Activated CD4-positive, alpha-beta T cell treated with anti-CD3 and anti-CD28 coated beads, Interleukin-10, Interleukin-2, amounts not matched to agents 100 ng/mL and 50 ng/mL, durations not matched to agents 16 hours and 8 hours (primary cell): ENCODE measurements at places on chromosomes 16 and 17.

DNA sequence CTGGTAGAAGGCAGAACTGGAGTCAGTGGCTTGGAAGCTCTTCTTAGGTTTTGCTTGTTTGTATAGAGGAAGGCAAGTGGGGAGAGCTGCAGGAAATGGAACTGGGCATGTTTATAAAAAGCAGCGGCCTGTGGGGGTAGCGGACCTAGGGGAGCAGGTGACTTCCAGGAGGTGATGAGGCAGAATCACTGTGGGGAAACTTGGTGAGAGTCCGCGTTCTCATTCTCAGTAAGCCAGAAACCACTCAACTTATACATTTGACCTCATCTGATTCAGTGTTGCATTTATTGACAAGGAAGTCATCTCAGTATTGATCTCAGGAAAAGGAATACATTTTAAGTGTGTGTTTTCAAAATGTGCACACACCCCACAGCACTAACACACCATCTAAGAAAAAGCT lies 299.8 kb downstream of the CNTNAP4 start:
- peak; percentile 21 for DNase-seq

- no peak for DNase-seq
Measured at GRCh38 chr17:21357281-21357680, 18.9 kb upstream of the KCNJ12 start.

- DNase-seq: no peak
Measured at GRCh38 chr17:44793885-44794842, 35.4 kb downstream of the ADAM11 start.

GRCh38 chr16:12435018-12435417 lies 368.7 kb downstream of the CPPED1 start:
- DNase-seq: no peak

DNA sequence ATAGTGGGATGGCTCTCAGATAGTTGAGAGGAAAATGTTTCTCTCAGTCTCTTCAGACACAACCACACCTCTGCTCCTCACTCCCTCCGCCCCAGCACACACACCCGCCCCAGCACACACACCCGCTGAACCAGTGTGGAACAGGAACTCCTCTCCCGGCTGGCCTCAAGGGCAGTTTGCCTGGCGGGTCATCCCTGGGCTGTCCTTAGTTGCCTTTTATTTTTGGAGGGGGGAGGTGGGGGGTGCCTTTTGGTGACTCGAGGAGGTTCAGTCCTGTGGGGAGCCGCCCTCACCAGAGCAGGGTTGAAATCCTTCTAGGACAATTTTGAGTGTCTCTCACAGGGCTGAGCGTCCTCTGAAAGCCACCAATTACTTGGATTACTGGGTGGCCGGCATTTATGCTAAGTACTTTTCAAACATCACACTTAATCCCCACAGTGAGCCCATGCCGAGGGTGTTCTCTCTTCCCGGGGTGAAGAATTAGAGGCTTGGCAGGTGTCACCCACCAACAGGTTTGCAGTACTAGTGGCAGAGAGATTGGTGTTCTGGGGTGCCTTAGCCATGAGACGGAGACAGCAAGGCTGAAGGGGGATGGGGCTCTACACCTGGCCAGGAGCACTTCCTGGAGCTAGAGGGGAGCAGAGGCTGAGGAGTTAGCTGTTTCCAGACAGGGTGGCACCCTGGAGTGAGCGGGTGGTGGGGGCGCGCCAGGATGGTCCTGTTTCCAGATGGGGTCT lies 2.8 kb downstream of the RASD1 start:
- no peak for DNase-seq

DNA sequence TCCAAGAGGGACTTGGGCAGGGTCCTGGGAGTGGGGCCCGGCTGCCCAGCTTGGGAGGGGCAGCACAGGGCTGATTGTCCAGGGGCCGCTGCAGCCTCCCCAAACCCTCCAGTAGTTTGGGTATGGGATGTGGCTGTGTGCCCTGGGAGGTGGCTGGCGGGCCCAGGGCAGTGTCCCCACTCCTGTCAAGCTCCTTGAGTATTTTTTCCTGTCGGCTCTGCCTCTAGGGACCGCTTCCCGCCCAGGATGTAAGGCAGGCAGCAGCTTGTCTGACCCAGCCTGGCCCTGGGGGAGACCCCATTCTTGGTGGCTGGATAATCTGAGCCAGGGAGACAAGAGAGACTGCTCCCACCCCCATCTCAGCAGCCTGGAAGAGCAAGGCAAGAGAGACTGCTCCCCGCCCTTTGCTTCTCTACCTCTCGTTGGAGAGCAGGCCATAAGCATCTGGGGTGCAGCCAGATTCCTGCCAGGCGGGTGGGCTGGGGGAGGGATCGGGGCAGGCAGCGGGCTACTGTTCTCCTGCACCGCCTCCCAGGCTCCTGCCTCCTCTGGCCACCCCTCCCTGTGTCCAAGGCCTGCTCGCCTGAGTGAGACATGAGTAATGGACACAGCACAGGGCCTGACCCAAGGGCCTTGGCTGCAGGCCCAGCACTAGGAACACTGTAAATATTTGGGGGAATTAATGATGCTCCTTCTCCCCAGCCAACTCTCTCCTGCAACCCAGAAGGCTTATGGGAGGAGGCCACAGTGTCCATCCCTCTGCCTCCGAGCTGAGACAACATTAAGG lies 18.4 kb upstream of the ITGA3 start:
- no peak for DNase-seq

- peak; percentile 45 for DNase-seq
Measured at GRCh38 chr17:38867968-38868816, 1.7 kb upstream of the LASP1 start.

GRCh38 chr17:50466371-50467113 lies 2.1 kb downstream of the CHAD start:
- no peak for DNase-seq

DNA sequence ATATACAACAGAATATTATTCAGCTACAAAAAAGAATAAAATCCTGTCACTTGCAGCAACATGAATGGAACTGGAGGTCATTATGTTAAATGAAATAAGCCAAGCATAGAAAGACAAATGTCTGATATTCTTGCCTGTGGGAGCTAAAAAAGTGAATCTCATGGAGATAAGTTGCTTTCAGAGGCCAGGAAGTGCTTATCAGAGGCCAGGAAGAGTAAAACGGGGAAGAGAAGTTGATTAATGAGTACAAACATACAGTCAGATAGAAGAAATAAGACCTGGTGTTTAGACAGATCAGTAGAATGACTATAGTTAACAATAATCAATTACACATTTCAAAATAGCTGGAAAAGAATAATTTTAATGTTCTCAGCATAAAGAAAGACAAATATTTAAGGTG lies 54.4 kb upstream of the CPHXL start:
- DNase-seq: no peak

DNA sequence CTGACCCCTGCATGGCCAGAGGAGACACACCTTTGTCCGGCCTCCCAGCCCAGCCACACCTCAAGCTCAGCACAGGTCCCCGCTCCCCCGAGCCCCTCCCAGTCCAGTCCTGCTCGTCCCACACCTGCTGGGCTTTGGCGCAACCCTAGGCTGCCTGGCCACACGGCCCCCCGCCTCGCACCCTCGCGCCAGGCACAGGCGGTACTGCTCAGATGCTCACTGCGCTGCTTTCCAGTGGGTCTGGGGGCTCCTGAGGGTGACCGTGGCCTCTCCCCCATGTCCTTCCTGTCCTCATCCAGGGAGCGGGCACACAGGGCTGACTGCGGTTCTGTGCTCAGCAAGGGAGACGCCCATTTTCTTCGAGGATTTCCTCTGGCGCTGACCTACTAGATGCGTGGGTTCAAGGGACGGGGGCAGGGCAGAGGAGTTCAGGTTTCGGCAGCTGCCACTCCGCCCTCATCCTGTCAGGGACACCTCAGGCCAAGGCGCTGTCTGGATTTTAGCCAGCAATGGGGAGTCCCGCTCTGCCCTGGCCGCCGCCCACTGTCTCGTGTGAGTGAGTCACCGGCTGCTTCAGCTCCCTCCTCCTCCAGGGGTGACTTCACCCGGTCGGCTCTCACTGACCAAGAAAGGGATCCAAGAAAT lies 118.0 kb upstream of the ZNF469 start:
- DNase-seq: peak; percentile 92

DNA sequence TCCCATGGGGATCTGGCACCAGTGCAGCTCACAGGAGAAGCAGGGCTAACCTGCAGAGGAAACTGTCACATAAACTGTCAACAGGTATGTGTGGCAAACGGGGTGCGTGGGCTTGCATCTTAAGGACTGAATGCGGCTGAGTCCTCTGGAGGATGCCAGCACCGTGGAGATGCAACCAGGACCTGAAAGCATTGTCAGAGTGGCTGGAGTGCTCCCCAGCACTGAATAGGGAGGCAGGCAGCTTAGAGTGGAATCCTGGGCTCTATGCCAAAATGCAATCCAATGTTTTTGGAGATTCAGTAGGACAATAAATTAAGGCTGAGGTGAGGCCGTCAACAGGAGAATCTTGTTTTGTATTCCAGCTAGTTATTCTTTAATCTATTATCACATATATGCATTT lies 21.3 kb upstream of the SALL1 start:
- DNase-seq: no peak

DNA sequence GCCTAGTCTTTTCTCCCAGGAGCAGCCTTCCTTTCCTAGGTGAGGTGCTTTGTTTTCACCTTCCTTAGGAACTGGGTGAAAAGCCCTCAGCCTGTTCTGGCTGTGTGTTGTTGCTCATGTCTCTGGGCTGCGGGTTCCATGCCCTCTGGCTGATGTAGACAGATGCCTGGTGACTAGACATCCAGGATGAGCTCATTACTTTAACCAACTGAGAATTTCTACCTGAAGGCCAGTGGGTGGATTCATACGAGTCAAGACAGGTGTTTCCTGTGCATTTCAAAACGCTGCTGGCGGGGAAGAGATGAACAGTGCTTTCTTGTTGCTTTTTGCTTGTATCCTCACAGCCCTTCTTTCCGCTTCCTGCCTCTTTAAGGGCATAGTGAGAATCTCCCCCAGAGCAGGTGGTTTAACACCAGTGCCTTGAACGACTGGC lies 22.3 kb downstream of the SAP30BP start:
- DNase-seq: peak; percentile 60

DNA sequence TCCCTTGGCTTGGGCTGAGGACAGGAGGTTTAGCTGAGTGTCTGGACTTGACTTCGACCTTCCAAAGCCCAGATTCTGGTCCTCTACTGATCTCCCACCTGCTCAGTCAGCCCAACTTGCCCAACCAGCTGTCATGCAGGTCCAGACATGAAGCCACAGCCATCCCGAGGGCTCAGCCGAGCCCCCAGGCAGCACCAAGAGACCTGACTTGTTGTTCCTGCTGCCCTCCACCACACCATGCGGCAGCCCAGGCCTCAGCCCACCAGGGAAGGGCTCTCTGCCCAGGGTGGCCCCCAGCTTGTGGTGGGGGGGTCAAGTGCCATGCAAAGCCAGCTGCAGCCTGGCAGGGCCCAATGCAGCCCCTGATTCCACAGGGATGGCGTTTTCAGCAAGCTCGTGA lies 17.2 kb upstream of the CACNG4 start:
- DNase-seq: no peak

DNA sequence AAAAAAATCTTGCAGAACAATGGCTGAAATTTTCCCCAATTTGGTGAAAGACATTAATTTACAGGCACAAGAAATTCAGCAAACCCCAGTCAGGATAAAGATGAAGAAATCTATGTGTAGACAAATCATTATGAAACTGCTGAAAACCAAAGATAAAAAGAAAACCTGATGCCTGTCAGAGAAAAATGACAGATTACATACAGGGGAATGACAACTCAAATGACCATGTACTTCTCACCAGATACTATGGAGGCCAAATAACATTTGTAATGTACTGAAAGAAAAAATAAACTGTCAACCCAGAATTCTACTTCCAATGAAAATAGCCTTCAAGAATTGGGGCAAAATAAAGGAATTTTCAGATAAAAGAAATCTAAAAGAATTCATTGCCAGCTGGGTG lies 7.2 kb upstream of the XAF1 start:
- no peak for DNase-seq

DNA sequence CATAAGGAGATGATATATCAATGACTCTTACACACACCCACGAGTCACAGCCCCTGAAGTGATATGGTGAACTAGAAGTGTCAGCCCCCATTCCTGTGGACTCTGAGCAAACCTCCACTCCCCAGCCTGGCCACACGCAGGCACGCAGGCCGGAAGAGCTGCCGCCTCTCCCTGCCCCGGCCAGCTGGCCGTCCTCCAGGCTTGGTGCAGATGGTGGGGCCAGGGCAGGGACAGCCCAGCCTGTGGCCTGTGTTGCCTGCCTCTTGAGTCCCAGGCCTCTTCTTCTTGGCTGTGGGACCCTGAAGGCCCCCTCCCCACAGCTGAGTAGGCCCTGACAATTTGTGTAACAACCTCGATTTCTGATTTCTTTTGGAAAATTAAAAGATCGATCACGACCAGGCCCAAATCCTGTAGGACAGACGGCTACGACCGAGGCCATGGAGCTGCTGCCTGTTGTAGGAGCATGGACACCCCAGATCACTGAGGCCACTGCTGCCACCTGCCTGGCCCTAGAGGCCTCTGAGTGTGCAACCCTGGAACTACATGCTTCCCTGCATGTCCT lies 10.0 kb upstream of the MPRIP start:
- DNase-seq: no peak

GRCh38 chr17:1170739-1171138 lies 9.0 kb downstream of the ABR start:
- no peak for DNase-seq

DNA sequence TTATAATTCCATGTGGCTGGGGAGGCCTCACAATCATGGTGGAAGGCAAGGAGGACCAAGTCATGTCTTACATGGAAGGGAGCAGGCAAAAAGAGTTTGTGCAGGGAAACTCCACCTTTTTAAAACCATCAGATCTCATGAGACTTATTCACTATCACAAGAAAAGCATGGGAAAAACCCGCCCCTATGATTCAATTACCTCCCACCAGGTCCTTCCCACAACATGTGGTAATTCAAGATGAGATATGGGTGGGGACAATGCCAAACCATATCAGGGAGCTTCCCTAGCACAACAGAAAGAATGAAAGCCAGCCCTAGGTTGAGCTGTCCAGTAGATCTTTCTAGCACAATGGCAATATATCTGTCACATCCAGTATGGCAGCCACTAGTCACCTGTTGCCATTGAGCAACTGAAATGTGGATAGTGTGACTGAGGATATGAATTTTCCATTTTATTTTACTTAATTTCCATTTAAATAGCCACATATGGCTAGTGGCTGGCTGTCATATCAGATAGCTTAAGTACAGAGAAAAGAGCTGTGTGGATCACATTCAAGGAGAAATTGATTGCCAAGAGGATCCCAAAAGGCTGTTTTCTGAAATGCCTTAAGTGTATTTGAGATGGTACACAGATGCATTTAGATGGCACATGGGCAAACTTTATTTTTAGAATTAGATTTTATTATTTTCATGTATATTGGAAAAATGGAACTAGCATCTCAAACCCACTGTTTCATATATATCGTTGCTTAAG lies 273.0 kb downstream of the GRIN2A start:
- no peak for DNase-seq

- DNase-seq: no peak
Measured at GRCh38 chr16:88923926-88924833, 52.8 kb downstream of the CBFA2T3 start.

GRCh38 chr17:10052106-10052813 lies 146.1 kb downstream of the GAS7 start:
- no peak for DNase-seq

GRCh38 chr16:84598360-84598759 lies 19.5 kb downstream of the COTL1 start:
- no peak for DNase-seq
